ENCODE measurements at places on chromosomes 11 and 22.

- no peak for DNase-seq
Measured at GRCh38 chr11:84261707-84262106, 975.5 kb upstream of the CCDC90B start.

DNA sequence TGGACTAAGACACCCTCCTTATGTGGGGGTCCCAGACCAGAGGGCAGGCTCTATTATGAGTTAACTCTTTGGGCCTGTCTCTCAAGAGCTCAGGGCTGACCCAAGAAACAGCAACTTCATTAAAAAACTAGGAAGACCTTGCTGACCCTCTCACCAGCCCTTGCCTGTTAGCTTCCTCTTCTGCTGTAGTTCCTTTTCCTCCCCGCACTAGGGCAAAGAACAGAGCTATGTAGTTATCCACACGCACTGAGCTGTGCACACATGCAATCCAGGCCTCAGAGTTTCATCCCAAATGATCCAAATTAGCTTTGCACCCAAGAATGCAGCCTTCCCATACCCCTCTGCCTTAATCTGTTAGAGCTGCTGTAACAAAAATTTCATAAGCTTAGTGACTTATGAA lies 539.6 kb upstream of the CADM1 start:
- DNase-seq = no peak

DNA sequence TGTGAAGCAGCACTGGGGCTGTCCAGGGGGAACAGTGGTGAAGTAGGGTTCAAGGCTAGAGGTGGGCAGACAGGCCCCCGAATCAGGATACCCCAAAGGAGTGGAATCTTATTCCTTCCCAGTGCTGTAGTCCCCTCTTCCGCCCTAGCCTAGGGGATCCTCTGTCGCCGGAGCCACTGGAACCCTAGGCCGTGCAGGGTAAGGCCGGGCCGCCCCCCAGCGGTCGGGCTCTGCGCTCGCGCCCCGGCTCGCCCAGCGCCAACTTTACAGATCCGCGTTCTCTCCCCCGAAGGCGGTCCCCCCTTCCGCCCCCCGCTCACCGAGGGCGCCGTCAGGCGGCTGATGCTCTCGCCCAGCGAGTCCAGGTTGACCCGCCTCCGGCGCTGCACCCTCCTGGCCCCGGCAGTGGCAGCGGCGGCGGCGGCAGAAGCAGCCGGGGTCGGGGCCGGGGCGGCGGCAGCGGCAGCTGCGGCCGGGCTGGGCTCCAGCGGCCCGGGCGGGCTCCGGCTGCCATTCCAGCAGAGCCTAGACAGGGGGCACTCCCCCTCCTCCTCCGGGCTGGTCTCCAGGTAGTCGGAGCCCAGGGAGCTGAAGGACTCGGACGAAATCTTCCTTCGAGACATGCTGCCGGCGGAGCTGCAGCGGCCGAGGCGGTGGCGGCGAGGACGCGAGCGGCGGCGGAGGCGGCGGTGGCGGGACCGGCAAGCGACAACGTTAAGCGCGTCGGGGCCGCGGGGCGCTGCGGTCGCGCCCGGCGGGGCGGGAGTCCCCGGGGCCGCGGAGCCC lies 650 bp downstream of the GUCY1A2 start:
- peak; percentile 75 for DNase-seq

DNA sequence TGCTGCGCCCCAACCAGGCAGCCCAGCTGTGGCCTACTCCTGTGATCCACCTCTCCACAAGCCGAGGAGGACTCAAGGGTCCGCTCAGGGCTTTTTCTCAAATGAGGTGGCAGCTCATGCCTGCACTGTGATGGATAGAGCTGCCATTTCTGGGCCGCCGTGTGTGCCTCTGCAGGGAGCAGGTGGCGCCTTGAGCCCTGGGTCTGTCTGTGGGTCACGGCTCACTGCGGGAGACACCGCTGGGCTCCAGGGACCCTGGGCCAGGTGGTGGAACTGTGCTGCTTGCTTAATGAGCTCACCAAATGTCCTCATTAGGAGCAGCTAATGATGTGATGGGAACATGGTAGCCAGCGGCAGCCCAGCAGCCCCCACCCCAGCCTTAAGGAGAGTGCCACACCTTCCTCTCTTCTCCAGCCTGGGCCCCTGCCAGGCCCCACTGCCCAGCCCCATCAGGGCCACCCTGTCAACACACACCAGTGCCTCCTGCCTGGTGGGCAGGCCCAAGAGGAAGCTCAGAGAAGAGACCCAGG lies 50.8 kb downstream of the DHCR7 start:
- DNase-seq = no peak

- DNase-seq = no peak
Measured at GRCh38 chr11:284105-285020, 4.6 kb upstream of the PGGHG start.

DNA sequence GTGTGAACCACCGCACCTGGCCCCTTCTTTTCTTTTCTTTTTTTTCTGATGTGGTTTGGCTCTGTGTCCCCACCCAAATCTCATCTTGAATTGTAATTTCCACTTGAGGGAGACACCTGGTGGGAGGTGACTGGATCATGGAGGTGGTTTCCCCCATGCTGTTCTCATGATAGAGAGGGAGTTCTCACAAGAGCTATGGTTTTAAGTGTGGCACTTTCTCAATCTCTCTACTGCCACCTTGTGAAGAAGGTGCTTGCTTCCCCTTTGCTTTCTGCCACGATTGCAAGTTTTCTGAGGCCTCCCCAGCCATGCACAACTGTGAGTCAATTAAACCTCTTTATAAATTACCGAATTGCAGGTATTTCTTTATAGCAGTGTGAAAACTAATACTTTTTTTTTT lies 4.9 kb upstream of the TCN2 start:
- no peak for DNase-seq

DNA sequence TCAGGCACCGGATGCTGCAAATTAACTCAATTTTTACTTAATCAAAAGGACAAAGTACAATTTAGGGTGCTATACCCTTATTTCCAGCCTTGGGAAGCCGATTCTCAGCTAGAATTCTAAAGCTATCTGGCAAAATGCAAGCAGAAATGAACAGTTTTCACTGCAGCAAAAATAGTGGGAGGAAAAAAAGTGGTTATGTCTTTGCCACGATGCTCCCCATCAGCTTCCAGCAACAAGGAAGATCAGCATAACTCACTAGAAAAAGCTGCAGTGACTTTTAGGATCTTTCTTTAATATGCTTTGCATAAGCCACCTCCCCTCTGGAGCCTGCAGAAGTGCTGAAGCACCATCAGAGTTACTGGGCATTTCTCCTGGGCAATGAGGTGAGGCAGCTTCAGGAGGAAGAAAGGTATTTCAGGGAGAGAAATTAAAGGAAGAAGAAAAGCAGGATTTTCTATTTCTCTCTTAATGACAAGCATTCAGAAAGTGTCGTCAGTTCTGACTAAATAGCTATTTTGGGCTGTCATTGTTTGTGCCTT lies 702.9 kb downstream of the DLG2 start:
- DNase-seq = no peak

DNA sequence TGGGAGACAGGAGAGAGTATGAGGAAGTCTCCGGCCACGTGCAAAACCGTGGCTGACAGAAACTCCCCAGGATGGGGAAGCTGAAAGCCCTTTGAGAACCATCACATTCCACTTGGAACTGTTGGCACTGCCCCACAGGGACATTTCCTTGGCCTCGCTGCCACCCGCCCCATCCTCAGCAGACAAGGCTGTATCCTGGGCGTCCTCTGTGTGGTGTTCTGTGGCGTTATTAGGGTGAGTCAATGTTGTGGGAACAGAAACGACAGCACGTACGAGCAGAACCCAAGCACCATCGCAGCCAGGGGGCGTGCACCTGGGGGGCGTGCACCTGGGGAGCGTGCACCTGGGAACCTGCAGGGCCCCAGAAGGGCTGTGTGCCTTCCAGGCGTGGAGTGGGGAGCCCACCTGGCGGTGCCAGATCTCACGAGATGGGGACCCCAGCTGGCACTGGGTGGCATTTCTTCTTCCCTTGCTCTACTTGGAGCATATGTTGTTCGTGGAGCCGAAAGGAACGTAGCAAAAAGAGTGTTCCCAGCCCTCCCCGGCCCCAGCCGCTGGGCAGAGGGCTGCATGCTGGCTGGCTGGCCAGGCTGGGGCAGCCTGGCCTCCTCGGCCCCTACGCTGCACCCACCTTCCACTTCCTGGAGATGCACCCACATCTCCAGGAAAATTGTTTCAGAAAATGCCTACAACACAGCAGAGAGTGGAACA lies 35.4 kb downstream of the NFAM1 start:
- no peak for DNase-seq

- DNase-seq = peak; percentile 73
Measured at GRCh38 chr11:119584193-119585042, 144.6 kb downstream of the NECTIN1 start.

GRCh38 chr11:22190827-22191463 lies 1.9 kb upstream of the ANO5 start:
- no peak for DNase-seq

DNA sequence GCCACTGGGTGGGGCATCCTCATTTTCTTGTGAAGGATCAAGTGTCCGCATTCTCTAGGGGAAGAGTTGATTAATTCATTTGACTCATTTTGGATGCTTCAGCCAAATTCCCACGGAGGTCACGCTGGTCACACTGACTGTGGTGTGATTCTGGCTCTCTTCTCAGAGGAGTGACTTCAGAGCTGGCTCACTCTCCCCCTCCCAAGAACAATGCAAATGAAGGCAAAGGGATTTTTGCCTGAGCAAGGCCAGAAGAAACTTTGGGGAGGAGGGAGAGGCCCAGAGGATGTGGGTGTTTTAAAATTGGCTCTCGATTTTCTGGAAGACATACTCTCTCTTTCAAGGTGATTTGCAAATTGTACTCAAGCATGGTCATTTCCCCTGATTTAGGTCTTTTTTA lies 51.1 kb upstream of the LMO2 start:
- no peak for DNase-seq

GRCh38 chr11:125092669-125093068 lies 18.8 kb downstream of the TMEM218 start:
- DNase-seq = no peak

- no peak for DNase-seq
Measured at GRCh38 chr22:20852076-20852475, 6.5 kb downstream of the PI4KA start.

- peak; percentile 32 for DNase-seq
Measured at GRCh38 chr11:567629-568292, 7.0 kb downstream of the RASSF7 start.

DNA sequence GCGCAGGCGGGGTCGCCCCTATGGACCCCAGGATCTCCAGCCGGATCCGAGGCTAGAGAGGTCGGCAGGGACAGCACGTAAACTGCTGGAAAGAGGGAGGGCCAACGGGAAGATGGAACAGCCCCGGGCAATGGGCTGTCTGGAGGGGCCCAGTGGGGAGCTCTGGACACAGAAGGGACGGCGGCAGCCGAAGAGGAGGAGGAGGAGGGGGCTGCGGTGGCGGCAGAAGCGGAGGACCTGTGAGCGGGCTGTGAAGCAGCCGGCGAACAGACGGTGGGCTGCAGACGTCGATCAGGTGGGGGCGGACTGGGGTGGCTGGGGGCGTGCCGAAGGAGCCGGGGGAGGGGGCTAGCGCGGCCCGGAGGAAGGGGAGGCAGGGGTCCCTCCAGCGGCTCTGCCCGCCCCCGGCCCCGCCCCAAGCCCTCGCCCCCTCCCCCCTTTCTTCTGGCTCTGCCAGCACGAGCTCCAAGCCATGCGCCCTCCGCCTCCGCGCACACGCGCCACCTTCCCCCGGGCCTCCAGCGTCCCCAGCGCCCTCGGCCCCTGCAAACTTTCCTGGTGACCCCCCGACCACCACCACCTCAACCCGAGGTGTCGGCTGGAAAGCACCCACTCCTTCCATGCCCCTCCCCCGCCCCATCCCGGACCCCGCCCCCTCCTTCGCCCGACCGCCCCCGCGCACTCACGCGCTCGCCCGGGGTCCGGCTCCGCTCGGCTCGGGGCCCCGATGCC lies 432 bp downstream of the TNKS1BP1 start:
- peak; percentile 88 for DNase-seq

DNA sequence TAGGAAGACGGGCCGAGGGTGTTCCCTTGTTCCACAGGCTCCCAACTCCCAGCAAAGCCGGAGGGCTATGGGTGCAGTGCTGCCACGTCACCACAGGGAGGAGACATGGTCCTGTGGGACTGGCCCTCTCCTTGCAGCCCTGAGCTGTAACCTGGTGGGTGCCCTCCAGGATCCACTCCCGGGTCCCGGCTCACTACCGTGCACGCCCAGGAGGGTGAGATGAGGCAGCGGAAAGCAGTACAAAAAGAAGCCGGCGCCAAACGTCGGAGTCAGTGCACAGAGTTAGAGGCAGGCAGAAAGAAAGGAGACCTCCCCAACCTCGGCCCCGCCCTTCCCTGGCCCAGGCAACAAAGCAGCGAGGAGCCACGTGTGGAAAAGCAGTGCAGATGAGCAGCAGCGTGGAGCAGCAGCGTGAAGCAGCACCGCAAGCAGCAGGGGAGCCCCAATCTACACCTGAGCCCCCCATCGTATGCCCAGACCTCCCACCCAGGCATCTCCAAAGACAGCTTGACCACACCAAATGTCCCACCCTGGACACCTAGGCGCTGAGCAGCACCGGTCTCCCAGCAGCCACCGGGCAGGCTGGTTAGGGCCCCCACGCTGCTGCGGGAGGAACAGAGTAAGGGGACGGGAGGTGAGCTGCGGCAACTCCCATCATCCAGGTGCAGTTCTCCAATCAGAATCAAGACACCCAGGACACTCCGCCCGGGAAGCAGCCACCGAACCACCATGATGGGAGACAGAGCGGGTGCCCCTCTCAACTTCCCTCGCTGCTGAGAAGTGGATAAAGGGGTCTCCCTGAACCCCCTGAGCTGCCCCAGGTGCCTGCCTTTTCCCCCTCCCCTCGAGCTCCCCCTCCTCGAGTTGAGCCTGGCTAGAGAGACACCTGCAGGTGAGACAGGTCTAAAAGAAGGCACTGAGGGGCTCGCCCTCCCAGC lies 28.8 kb downstream of the IGSF9B start:
- DNase-seq = peak; percentile 58

GRCh38 chr11:69947059-69947792 lies 128.0 kb upstream of the FGF3 start:
- no peak for DNase-seq

Measured in right hindlimb (tissue), 1 donor.